ENCODE measurements at places on chromosomes 2 and 18. TPM values are rescaled to one million over a fixed set of nuclear protein-coding genes. Genes with fewer than 3 reads are reported as not detected.

C1QL2 gene
- 0.48 TPM for total RNA-seq

MYCN gene
- total RNA-seq, result not detected

ABCG8 gene
- total RNA-seq, result not detected

MXD1 gene
- 1.8 TPM for total RNA-seq

ZAP70 gene
- 0.12 TPM for total RNA-seq

KIF1A gene
- 1.4 TPM for total RNA-seq

UGT1A9 gene
- total RNA-seq, result 4.9 TPM

TUBA4B gene
- total RNA-seq, result 0.20 TPM

CASP10 gene
- 2.2 TPM for total RNA-seq

UBE2F gene
- total RNA-seq, result 52.6 TPM

BOLL gene
- not detected for total RNA-seq

SERPINB4 gene
- 0.15 TPM for total RNA-seq

LCT gene
- total RNA-seq, result 0.05 TPM

CFAP65 gene
- total RNA-seq, result 0.16 TPM

IL1B gene
- total RNA-seq, result 0.26 TPM

SULT1C2 gene
- 0.36 TPM for total RNA-seq

XRCC5 gene
- 194 TPM for total RNA-seq

HMSD gene
- 0.62 TPM for total RNA-seq

ARL6IP6 gene
- 22.6 TPM for total RNA-seq

C2orf15 gene
- total RNA-seq, result 0.46 TPM

SLC14A1 gene
- total RNA-seq, result not detected

CCBE1 gene
- total RNA-seq, result 9.7 TPM

RETREG2 gene
- 85.9 TPM for total RNA-seq

CCL20 gene
- total RNA-seq, result 7.8 TPM

DLX2 gene
- 0.66 TPM for total RNA-seq

UGT1A6 gene
- 1.1 TPM for total RNA-seq

GCA gene
- total RNA-seq, result 6.9 TPM
